Fibroblast of skin of left biceps (primary cell): ENCODE measurements at places on chromosomes 12 and 14.

DNA sequence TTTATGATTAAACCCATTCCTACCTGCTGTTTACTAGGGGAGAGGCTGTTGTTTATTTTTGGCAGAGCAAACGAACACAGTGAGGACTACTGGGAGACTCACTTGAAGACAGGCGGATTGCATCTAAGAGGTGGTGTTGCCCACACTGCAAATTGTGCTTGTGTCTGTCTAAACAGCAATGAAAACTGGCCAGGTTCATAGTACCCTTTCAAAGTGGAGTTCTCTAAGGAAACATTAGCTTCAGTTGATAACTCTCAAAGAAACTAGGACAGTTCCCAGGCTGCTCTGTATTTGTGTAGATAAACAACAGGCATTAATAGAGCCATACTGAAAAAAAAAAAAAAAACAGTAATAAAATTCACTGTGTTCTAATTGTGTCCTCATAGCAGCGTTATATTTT is 466.0 kb upstream of the RGS6 start:
- no peak for DNase-seq

GRCh38 chr14:104676694-104677511 is 12.5 kb upstream of the INF2 start:
- DNase-seq, result no peak

- DNase-seq, result peak; percentile 39
Observed at GRCh38 chr12:1947081-1947480, 28.6 kb upstream of the CACNA2D4 start.

- DNase-seq, result no peak
Observed at GRCh38 chr14:55031190-55031589, 4.2 kb downstream of the SOCS4 start.

- no peak for DNase-seq
Observed at GRCh38 chr12:96308881-96309280, 91.4 kb downstream of the CDK17 start.

DNA sequence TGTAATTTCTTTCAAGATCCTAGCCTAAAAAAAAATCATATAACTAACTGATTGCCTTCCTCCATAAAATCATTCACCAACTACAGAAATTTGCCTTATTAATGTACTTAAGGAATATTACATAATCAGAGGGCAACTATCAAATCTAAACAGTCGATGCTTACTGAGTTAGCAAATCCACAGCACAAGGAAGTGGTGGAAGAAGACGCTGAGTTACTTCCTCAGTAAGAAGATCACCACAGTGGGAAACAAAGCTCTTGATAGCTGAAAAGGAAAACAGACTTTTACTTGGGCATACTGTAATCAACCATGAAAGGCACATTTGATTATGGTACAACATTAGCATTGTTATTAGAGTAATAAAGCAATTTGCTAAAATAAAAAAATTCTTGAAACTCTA is 48.7 kb downstream of the HEATR5A start:
- DNase-seq, result no peak

- DNase-seq, result no peak
Observed at GRCh38 chr14:96217376-96217913, 12.8 kb downstream of the BDKRB2 start.

DNA sequence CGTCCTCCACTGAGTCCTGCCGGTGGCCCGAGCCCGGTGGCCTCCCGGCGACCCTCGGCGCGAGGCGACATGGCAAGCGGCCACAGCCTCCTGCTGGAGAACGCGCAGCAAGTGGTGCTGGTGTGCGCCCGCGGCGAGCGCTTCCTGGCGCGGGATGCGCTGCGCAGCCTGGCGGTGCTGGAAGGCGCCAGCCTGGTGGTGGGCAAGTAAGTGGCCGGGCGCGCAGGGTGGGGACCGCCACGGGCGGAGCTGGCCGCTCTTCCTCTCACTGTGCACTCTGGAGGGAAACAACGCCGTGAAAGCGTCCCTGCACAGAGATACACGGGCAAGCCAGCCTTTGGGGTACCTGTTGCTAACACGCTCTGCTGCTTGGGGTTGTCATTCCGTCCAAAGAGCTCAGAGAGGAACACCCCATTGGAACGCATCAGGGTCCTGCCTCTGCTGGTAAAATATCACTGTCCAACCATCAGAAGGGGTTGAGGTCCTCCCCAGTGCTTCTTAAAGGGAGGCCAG is at the start of gene AMDHD1:
TSS of gene AMDHD1 (plus strand) at position 2 of the 513 bp plus-strand sequence. CDS start at position 70, 68 bp downstream.
- DNase-seq, result no peak

GRCh38 chr12:116297224-116297834 is 19.8 kb upstream of the MED13L start:
- DNase-seq, result no peak

DNA sequence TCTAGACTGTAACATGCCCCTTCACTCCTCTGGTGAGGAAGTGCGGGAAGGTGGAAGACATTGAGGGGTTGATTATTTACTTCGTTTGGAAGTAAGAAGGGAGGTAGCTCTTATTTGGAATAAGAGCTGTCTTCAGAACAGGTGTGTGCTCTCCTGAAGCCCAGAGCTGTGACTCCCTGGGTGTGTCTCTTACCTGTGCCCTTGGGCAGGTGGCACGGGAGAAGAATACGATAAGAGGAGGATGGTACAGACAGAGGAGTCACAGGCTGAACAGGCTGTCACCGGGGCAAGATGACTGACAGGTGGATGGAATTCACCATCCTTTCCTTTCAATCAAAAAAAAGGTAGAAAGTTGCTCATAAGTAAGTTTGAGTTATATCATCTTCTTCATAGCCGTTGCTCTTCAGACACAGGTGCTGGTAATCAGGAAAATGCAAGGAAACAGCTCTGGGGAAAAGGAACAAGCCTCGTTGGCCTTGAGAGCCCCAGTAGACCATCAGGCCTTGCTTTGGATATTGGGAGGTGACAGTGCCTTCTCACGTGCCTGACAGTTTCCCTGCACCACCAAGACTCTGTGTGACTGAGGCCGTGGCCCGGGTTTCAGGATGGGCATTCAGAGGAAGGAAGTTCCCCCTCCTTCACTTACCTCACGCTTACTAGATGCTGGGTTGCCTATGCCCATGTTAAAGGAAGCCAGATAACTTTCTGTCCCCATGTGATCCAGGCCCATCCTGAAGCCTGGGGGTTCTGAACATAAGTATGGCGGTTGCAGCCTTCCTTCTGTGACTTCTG is 120.4 kb downstream of the ETV6 start:
- no peak for DNase-seq

DNA sequence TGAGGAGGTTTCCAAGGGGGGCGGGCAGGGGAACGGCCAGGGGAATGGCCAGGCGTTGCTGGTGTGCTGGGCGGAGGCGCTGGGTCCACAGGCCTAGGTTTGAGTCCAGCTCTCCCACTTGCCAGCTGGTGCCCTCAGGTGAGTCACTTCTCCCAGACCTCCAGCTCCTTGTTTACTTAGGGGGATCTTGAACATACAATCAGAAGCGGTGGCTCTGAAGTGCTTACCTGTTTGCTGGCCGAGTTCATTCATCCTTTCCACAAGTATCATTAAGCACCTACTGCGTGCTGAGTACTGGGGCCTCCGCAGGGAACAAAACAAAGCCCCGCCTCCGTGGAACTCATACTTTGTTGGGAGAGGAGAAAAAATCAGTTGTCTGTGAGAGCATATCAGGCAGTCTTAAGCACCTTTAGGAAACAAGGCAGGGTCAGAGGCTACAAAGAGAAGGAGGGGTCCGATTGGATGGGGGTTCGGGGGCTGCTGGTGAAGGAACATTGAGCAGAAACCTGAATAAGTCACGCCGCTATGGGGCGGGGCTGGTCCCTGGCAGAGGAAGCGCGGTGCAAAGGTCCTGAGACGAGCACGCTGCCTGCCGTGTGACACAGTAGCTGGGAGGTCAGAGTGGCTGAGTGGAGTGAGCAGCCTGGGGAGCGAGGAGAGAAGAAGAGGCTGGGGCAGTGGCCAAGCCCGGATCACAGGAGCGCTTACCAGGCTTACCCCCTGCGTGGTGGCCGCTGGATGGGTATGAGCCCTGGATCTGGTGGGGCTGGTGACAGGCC is 15.1 kb downstream of the MVK start:
- no peak for DNase-seq

DNA sequence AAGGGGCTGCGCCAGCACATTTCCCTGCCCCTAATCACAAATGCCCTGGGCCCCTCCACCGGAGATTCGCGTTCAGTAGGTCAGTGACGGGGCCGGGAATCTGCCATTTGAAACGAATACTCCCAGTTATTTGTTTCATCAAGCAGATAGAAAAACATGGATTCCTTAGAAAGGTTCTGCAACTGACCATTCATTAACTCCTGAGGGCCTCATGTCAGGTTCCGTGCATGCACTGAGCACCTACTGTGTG is 25.6 kb upstream of the UBC start:
- no peak for DNase-seq

- DNase-seq, result no peak
Observed at GRCh38 chr14:68966872-68967301, 12.2 kb downstream of the ACTN1 start.

- no peak for DNase-seq
Observed at GRCh38 chr12:100151769-100152168, 9.1 kb upstream of the BLTP3B start.

GRCh38 chr12:53338916-53339315 is 2.8 kb upstream of the SP7 start:
- DNase-seq, result no peak

DNA sequence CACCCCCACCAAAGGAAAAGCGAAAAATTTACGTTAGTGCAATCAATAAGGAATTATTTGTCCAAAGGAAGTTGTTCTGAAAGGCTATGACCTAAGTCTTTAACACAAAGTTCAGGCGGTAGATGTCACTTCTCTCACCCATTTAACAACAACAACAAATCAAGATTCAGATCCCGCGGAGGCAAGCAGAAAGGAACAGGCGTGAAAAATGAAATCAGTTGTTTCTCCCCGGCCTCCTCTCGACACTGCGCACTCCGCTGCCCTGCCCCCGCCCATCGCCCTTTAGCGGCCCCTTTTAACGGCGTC is 1.4 kb downstream of the DENND5B start:
- no peak for DNase-seq

GRCh38 chr14:80468331-80469122 is 257.2 kb upstream of the DIO2 start:
- DNase-seq, result no peak

GRCh38 chr12:68863109-68863770 is 55.3 kb downstream of the MDM2 start:
- no peak for DNase-seq

DNA sequence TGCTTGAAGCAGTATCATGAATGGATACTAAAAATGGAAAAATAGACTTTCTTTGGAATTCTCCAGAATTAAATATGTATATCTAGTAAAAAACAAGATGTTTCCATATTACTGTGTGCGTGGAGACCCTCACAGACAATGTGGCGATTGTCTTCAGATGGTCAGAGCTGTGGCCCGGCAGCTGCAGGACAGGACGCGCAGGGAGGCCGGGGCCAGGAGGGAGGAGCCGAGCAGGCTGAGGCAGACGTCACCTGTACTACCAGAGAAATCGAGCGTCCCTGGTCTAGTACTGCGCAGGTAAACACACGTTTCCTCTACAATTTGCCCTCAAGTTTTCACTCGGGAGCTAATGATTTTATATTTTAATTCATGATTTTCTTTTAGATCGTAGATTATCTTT is 22.8 kb downstream of the DDX51 start:
- no peak for DNase-seq

GRCh38 chr12:47986832-47987231 is 17.4 kb downstream of the COL2A1 start:
- DNase-seq, result no peak

GRCh38 chr12:118190266-118190665 is 54.3 kb downstream of the PEBP1 start:
- DNase-seq, result no peak

- DNase-seq, result no peak
Observed at GRCh38 chr12:24960222-24960855, 11.4 kb upstream of the BCAT1 start.

- DNase-seq, result no peak
Observed at GRCh38 chr12:44574586-44574985, 301.5 kb downstream of the NELL2 start.
